ENCODE measurements at places on chromosomes 12 and 14.

DNA sequence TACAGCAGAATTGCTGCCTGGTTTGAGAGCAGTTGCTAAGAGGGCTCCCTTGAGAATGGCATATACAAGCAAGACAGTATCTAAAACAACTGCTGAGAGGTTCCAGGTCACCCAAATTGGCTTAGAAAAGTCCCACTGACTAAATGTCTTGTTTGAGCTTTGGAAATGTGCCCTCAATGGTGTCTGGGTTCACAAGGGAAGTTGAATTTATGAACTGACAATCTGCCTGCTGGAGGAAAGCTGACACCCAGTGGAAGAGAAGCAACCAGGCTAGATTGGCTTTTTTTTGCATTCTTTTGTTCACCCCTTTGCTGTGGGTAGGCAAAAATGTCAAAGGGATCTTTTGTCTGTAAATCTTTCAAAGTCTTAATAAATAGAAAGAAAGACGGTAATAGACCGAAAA is 44.6 kb upstream of the NPFF start:
- no peak for DNase-seq

- DNase-seq, result no peak
Observed at GRCh38 chr14:82855912-82856391, 1322.3 kb upstream of the SEL1L start.

- peak; percentile 59 for DNase-seq
Observed at GRCh38 chr12:102702447-102703114, 214.5 kb downstream of the PAH start.

GRCh38 chr12:113463746-113464451 is 7.8 kb downstream of the LHX5 start:
- DNase-seq, result no peak

DNA sequence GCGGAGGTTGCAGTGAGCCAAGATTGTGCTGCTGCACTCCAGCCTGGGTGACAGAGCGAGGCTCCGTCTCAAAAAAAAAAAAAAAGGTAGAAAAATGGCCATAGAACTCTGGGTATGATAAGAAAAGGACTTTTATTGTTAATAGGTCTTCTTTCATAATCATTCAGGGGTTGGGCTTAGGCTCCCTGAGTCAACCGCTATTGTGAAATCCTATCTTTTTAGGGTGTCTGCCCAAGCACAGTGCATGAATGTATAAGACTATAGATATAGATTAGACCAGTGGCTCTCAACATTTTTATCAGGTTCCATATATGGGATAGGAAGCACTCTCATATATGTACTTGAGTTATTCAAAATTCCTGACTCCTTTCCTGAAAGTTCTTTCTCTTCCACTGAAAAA is 48.7 kb upstream of the USP15 start:
- DNase-seq, result no peak

DNA sequence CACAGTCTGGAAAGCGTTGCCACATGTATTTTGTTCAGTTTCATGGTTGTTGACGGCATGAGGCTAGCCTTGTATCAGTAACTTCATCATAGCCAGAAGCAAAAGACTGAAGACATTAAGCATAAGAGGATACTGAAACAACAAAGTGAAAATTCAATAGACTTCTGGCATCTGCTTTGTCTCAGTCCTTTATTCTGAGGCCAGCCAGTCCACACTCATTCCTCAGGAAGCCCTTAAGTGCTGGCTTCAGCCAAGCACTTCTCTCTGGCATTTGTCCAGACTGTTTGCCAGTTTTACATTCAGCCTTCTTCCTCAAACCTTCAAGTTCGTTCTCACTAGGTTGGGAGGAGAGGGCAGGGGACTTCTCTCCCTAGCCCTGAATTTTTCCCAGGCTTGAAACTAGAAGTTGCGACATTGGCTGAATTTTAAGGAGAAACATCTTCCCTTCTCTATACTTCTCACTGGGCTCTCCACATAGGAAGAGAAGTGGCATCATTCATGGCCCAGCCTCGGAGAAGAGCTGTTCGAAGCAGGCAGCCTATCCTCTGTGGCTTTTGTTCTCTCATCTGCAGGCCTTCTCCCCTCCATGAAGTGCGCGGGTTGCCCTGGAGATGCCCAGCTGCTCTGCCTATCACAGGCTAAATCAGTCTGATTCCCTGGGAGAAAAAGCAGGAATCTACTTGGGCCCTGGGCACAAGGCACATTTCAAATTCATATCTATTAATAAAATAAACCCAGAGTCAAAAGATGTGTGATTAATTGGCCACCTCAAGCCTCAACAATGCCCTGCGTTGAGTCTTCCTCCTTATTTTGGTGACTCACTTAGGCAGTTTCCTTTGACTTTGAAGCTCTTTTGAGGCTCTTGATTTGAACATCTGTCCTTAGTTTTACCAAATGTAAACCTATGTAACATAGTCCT is 130.9 kb upstream of the PLEKHA5 start:
- DNase-seq, result no peak

DNA sequence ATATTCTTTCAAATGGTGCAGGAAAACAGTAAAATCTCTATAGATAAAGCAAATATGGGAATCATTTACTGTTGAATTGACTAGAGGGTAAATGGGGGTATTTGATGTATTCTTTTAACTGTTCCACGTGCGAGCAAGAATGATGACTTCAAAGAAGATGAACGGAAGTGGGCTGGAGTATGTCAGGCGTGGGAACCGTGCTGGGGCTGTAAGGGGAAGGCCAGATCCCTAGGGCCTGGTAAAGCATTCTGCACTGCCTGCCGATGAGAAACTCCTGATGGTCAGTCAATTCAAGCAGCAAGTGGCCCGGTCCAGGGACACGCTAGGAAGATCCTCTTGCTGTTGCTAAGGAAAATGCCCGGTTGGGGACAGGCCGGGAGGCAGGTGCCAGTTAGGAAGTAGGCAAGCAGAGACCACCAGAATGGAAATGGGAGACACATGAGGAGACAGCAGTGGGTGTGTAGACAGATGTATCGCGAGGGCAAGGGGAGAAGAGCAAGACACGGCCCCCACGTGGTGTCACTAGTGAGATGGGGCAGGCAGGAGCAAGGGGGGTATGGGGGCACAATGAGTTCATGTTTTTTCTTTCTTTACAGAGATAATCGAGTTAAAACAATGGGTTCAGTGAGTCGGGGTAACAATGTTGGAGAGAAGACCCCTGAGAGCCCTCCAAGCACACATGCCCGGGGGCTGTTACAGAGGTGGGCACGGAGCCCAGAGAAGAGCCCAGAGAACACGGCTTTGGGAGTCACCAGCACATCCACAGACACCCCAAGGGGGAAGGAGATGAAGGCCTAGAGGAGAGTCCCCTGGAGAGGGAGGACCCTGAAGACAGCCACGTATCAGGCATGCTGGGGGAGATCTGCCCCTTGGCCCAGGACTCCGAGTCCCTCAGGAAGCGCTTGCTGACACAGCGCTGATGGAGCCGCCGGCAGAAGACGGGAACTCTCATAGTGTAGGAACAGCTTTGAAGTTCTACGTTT is 37.2 kb downstream of the FBXO21 start:
- no peak for DNase-seq

DNA sequence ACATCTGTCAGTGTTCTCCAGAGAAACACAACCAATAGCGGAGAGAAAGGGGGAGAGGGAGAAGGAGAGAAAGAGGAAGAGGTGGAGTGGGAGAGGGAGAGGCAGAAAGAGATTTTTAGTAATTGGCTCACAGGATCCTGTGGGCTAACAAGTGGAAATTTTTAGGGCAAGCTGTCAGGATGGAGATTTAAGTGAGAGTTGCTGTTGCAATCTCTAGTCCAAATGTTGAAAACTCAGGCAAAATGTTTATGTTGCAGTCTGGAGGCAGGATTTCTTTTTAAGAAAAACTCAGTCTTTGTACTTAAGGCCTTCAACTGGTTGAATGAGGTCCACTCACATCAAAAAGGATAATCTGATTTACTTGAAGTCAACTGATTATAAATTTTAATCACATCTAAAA is 12.5 kb upstream of the GLIPR1L2 start:
- no peak for DNase-seq

GRCh38 chr12:113938471-113938870 is 27.7 kb downstream of the RBM19 start:
- no peak for DNase-seq

GRCh38 chr14:37865719-37866549 is 270.5 kb downstream of the TTC6 start:
- DNase-seq, result no peak

DNA sequence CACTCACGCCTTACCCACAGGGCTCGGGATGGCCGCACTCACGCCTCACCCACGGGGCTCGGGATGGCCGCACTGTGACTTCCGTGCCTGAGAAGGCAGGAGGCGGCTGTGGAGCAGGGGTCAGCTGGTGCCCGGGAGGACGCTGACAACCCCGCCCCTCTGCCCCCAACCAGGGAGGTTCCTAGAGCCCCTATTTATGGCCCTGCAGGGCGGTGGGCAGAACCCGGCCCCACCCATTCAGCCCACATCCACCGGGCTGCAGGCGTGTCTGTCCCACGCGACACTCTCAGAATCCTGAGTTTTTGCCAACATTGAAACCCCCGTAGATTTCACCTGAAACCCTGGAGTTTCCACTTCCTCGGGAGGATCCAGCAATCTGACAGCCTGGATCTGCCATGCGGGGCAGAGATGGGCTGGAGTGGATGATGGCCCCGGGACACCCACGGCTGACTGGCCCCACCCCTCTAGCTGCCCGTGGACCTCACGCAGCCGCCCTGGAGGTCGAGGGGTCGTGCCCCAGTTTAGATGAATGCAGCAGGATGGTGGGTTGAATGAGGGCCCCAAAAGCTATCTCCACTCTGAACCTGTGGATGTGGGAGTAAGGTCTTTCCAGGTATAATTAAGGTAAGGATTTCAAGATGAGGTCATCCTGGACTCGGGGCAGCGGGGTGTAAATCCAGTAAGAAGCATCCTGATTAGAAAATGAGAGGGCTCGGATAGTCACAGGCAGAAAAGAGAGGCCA is 20.4 kb downstream of the GALNT9 start:
- no peak for DNase-seq
